ENCODE measurements at places on chromosomes 2 and 18.

GRCh38 chr2:71716697-71717624 lies 263.6 kb downstream of the DYSF start:
- DNase-seq, result no peak

GRCh38 chr2:57907411-57907810 lies 139.2 kb upstream of the VRK2 start:
- DNase-seq, result no peak

DNA sequence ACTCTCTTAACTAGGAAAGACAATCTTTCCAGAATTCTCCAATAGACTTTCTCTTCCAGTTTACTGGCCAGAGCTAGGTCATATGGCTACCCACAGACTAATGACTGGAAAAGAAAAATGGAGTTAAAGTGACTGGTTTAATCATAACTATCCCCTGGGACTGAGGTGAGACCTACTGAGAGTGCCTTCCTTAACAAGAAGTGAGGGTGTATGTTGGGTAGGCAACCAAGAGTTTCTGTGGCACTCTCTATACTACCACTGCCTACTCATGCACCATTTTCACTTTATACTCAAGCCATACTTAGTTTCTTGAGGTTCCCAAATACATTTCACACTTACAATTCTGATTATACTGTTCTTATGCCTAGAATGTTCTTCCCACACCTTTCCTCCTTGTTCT lies 6.9 kb upstream of the GFPT1 start:
- no peak for DNase-seq

GRCh38 chr2:55718165-55719008 lies 24.7 kb upstream of the PNPT1 start:
- DNase-seq, result peak; percentile 1

DNA sequence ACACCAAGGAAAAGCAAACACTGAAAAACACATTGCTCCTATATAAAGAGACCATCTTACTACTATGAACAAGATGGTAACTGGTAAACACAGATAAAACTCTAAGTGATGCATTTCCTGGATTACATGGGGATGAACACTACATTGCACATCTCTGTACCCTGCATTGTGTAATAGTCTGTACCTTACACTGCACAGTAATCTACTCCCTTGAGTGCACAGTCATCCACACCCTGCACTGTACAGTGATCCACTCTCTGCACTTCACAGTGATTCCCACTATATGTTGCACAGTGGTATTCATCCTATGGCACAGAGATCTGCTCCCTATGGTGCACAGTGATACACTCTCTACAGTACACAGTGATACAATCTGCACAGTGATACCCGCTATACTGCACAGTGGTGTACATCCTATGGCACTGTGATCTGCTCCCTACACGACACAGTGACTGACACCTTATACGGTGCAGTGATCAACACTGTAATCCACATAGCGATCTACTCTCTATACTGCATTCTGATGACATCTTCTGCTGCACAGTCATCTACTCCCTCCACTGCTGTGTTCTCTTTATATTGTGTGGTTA lies 462.2 kb upstream of the RGPD4 start:
- no peak for DNase-seq

DNA sequence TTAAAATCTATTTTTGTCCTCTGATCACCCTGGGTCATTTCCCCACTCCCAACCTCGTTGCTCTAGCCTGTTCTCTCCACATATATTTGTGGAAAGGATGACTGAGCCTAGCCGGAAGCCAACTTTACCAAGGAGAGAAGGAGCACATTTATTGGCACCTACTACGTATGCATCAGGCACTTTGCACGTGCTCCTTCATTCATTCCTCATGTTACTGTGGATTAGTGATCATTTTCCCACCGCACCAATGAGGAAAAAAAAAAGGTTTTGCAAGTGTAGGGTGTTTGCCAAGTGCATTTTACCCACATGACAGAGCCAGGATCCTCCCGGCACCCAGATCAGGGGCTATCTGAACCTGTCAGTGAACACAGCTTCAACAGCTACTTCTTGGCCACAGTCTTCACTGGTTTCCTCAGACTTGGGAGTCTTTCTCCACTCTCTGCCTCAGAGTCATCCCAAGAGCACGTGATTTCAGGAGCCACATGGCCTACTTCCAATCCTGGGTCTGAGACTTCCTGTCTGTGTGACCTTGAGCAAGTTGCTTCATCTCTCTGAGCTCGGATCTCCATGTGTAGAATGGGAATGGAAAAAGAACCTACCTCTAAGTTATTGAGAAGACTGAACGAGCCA lies 1.9 kb upstream of the C1QL2 start:
- DNase-seq, result no peak

- DNase-seq, result no peak
Observed at GRCh38 chr2:38463752-38464151, 86.7 kb upstream of the ATL2 start.

DNA sequence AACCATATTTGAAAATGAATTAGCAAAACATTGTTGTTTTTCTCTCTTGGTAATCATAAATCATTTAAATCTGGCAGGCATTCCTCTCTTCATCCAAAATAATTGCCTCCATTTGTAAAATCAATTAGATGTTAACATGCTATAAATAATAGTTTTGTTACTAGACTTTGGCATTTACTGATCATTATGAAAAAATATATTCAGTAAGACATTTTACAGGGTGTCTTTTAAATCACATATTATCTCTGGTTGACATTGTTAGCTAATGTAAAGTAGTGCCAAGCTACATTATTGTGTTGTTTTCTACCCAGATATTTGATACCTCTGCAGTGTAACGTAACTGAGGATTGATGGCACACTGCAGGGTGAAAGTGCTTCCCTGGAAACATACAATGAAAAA lies 31.8 kb upstream of the DLX1 start:
- no peak for DNase-seq

DNA sequence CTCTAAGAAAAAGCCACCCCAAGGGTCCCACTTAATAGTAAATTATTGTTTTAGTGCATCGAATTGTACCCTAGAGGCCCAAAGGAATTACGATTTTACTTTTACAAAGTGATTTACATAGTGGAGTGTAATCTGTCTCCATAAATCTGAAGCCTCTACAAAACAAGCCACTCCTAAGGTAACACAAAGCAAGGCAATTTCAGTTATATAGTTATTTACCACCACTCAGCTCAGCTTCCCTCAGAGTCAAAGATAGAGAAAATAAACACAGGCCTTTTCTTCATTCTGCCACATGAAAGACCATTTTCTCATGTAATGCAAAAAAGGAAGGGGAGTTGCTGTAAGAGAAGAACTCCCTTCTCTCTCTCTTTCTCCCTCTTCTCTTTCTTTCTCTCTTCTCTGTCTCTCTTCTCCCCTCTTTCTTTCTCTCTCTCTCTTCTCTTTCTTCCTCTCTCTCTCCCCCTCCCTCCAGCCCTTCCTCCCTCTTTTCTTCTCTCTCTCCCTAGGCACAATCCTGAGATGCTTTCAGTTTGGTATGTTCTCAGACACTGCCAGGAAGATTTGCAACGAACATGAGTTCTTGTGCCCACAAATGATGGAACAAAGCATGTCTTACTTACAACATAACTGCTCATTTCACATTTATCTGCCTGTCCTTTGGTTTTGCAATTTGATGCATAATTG lies 264.5 kb downstream of the BCL2 start:
- DNase-seq, result no peak

- DNase-seq, result no peak
Observed at GRCh38 chr18:11991021-11991795, 9.9 kb downstream of the IMPA2 start.

GRCh38 chr2:103868396-103868795 lies 985.5 kb upstream of the POU3F3 start:
- DNase-seq, result no peak

DNA sequence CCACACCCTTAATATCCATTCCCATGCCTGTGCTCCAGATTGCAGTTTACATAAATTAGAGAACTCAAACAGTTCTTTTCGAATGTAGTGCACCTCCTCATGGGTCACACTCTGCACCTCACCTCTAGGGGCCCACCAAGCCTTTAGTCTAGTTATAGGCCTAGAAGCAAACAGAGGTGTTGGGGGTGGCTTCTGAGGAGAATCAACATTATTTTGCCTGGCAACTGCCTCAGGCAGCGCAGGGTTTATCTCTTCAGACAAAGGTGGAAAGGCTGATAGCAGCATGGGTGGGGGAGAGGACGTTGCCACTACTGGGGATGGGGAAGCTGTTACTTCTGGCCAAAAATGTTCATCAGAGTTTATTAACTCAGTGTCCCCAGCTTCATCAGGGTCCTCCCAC lies 5.0 kb upstream of the GYPC start:
- DNase-seq, result no peak

GRCh38 chr2:42171396-42171980 lies 2.3 kb downstream of the EML4 start:
- no peak for DNase-seq

GRCh38 chr2:27171351-27171848 lies 22.6 kb downstream of the TCF23 start:
- no peak for DNase-seq

- no peak for DNase-seq
Observed at GRCh38 chr2:38975042-38975441, 85.4 kb downstream of the ARHGEF33 start.

DNA sequence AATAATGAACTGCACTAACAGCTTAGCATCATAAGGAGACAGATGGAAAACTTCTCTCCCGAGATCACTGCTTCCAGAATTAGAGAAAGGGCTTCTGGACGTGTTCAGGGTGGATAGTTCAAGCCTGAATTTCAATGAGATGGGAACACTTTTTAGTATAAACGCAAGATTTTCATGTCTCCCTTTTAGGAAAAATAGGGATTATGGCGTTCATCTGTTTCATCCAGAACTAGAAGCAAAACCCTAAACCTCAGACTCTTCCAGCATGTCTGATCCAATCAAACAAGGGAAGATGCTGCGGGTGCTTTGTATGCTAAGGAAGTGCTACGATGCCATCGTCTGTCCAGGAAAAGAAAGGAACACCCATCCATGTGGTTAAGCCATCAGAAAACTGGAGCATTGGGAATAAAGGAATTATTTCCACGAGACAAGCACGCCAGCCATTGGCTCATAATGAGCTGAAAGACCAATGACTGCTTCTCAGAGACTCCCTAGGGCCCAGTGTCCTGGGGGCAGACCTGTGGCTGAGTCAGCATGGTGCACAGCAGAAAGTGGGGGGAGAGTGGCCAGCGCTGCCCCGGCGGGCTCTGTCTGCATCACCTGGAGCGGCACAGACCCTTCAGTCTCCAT lies 65.9 kb upstream of the AFF3 start:
- no peak for DNase-seq

DNA sequence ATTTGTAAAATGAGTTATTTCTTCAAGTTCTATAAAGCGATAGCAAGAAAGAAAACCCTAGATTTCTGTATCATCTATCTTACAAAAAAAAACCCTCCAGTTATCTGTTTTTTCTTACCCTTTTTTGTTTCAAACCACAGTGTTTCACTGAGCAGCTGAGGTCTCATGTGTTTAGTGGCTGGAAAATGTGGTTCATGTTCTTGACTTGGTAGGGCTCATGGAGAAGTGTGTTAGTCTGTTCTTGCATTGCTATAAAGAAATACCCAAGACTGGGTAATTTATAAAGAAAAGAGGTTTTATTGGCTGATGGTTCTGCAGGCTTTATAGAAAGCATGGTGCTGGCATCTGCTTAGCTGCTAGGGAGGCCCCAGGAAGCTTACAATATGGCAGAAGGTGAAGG lies 147.3 kb upstream of the NABP1 start:
- no peak for DNase-seq

GRCh38 chr18:48943333-48943732 lies 7.4 kb downstream of the SMAD7 start:
- no peak for DNase-seq

DNA sequence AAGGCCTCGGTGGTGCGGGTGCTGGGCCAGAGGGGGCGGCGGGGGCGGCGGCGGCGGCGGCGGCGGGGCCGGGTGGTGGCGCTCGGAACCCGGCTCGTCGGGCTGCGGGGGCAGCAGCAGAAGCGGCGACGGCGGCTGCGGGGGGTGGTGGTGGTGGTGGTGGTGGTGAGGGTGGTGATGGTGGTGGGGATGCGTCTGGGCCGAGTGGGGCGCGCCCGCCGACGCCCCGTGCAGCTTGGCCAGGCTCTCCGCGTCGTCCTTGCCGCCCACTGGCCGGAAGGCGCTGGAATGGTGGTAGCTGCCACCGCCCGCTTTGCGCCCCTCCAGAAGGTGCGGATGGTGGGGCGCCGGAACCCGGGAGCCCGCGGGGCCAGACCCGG lies 4.4 kb downstream of the SKOR2 start:
- no peak for DNase-seq

DNA sequence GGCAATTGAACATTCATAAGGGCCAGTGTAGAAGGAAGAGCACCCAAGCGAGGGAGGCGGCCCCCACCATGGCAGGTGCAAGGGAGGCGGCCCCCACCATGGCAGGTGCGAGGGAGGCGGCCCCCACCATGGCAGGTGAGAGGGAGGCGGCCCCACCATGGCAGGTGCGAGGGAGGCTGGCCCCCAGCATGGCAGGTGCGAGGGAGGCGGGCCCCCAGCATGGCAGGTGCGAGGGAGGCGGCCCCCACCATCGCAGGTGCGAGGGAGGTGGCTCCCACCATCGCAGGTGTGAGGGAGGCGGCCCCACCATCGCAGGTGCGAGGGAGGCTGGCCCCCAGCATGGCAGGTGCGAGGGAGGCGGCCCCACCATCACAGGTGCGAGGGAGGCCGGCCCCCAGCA lies 24.7 kb upstream of the GPC1 start:
- DNase-seq, result no peak

Measured in hypothalamus (tissue), 51 donors.